ENCODE measurements at places on chromosomes 5 and 9.

- no peak overlapping the region for H3K4me3 ChIP-seq
- H3K27me3 ChIP-seq = no peaks in the 10 kb centered on the region
- no peak overlapping the region for H3K27ac ChIP-seq
Measured at GRCh38 chr9:18495065-18495464, 21.1 kb downstream of the ADAMTSL1 start.

DNA sequence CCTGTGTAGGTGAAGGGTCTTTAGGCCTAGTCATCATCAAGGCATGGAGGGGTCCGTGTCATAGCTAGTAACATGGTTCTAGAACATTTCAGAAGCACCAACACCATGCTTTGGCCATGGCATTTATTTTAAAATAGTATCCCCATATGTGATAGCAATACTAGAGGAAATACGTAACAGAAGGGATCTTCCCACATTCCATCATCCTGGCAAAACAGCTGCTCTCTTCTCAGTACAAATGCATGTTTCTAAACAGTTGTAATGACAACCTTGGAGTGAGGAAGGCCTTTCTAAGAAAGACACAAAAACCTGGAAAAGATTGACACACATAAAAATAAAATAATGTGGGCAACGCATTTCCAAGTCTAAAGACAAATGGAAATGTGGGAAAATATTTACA is 97.6 kb downstream of the GADD45G start:
- H3K4me3 ChIP-seq = no peak overlapping the region
- H3K4me1 ChIP-seq = no peaks in the 10 kb centered on the region
- no peaks in the 10 kb centered on the region for H3K27me3 ChIP-seq
- no peak overlapping the region for H3K27ac ChIP-seq

- no peak overlapping the region for H3K4me3 ChIP-seq
- H3K27ac ChIP-seq = no peak overlapping the region
- DNase-seq = no peak
- H3K27me3 ChIP-seq = no peaks in the 10 kb centered on the region
- H3K4me1 ChIP-seq = no peaks in the 10 kb centered on the region
Measured at GRCh38 chr5:56984445-56984844, 32.5 kb upstream of the MIER3 start.

DNA sequence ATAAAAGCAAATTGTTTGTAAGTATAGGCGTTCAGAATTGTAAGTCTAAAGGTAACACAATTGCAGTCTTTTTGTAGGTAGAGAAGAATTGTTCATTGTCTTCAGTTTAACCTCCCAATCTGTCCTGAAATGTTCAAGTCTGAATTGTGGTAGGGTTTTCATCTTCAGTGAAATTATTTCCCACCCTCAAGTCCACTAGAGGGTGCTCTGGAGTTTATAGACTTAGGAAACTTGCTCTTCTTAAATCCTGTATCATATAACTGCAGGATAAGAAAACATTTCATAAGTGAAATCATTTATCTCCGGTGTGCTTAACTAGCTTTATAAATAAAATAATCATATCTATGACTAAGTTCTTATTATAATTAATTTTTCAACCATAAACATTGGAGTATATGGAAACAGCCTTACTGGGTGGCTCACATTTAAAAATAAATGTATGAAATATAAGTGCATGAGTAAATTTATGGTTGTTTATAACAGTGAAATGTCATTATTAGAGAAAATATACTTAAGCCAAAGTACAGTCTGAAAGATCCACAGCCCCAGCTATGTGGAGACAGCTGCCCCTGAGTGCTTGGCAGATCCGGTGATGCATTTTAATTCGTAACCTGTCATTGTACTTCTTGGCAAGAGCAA is 182.4 kb upstream of the OTULINL start:
- no peak for DNase-seq
- peaks cover 12% of the 10 kb centered on the region for H3K4me1 ChIP-seq
- H3K27ac ChIP-seq = no peak overlapping the region
- peaks cover 55% of the 10 kb centered on the region for H3K36me3 ChIP-seq

DNA sequence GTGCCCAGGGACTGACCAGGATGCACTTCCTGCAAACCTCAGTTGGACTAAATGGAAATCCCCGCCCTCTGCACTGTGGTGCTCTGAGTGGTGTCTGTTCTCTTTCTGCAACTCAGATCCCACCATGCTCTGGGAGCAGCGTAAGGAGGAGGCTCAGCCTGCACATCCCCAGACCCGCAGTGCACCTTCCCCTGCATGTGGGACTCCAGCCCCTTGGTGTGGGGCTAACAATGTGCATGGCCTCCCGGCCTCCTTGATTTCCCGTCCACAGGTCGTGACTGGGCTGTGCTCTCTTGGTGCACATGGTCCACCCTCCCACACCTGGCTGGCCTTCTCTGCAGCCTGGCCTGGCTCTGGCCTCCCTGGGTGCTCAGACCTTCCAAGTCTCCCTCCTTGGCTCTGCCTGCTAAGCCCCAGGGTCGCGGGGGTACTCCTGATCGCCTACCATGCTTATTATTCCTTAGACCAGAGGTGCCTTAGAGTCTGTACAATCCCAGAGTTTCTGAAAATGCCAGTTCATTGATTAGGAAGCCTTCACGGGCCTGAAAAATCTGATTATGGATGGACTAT is 397.5 kb downstream of the IRX2 start:
- H3K27ac ChIP-seq = no peak overlapping the region
- no peaks in the 10 kb centered on the region for H3K27me3 ChIP-seq
- no peaks in the 10 kb centered on the region for H3K36me3 ChIP-seq
- no peak overlapping the region for H3K4me3 ChIP-seq
- DNase-seq = no peak

DNA sequence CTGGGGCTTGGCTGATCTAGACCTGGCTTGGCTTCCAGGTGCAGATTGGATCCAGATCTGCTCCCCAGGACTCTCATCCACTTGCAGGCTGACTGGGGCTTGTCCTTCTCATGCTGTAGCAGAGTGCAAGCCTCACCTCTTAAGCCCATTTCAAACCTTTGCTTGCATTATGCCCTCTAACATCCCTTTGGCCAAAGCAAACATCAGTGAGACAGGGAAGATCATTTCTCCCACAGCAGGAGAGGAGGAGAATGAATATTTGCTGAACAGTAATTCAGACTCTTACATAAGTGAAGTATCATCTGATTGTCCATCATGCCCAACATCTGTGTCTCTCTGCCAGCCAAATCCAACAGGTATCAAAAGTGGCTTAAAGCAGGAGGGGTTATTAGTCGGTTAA is 194.9 kb downstream of the C9orf152 start:
- no peak overlapping the region for H3K4me3 ChIP-seq
- peaks cover 8% of the 10 kb centered on the region for H3K36me3 ChIP-seq
- no peak for DNase-seq
- H3K27ac ChIP-seq = no peak overlapping the region
- no peaks in the 10 kb centered on the region for H3K4me1 ChIP-seq

- no peaks in the 10 kb centered on the region for H3K36me3 ChIP-seq
- no peak overlapping the region for H3K4me3 ChIP-seq
- DNase-seq = no peak
- no peak overlapping the region for H3K27ac ChIP-seq
- peaks cover 6% of the 10 kb centered on the region for H3K4me1 ChIP-seq
Measured at GRCh38 chr5:61412361-61412760, 80.3 kb downstream of the ZSWIM6 start.

DNA sequence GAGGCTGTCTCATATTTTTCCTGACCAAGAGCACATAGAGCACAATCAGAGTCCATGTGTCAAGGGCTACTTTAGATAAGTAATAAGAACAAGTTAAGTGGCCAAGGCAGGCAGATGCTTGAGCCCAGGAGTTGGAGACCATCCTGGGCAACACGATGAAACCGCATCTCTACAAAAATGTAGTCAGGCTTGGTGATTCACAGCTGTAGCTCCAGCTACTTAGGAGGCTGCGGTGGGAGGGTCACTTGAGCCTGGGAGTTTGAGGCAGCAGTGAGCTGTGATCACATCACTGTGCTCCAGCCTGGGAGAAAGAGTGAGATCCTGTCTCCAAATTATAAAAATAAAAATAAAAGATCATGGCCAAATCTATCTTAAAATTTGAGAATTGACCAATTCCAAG is 767.9 kb upstream of the CTNND2 start:
- H3K4me1 ChIP-seq = no peaks in the 10 kb centered on the region
- H3K27ac ChIP-seq = no peak overlapping the region
- DNase-seq = no peak
- H3K4me3 ChIP-seq = no peak overlapping the region
- no peaks in the 10 kb centered on the region for H3K27me3 ChIP-seq

GRCh38 chr5:179485845-179486575 is 64.3 kb upstream of the RUFY1 start:
- H3K4me3 ChIP-seq = no peak overlapping the region
- no peaks in the 10 kb centered on the region for H3K4me1 ChIP-seq
- DNase-seq = no peak

DNA sequence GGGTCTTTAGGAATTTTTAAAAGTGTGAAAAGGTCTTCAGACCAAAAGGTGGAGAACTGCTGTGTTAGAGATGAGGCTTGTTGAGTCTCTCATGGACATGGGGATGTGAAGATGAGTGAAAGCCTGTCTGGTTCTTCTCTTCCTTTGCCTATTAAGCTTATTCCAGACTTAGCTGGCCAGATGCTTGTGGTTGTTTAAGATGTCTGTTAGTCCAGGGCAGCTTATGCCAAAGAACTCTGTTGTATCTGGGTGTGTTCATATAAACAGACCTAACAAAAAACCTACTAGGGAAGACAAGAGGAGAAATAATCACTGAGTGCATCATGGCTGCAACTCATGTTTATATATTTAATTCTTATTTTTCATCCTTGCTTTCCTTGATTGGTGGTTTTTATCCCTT is 57.5 kb upstream of the NCS1 start:
- peaks cover 24% of the 10 kb centered on the region for H3K36me3 ChIP-seq
- H3K4me3 ChIP-seq = no peak overlapping the region
- no peak for DNase-seq

GRCh38 chr9:38058452-38059232 is 10.4 kb downstream of the SHB start:
- H3K36me3 ChIP-seq = no peaks in the 10 kb centered on the region
- H3K4me3 ChIP-seq = no peak overlapping the region
- H3K27me3 ChIP-seq = no peaks in the 10 kb centered on the region

GRCh38 chr9:93303806-93304573 is 120.1 kb downstream of the WNK2 start:
- H3K36me3 ChIP-seq = no peaks in the 10 kb centered on the region
- no peaks in the 10 kb centered on the region for H3K4me1 ChIP-seq
- no peak overlapping the region for H3K4me3 ChIP-seq
- no peaks in the 10 kb centered on the region for H3K27me3 ChIP-seq

DNA sequence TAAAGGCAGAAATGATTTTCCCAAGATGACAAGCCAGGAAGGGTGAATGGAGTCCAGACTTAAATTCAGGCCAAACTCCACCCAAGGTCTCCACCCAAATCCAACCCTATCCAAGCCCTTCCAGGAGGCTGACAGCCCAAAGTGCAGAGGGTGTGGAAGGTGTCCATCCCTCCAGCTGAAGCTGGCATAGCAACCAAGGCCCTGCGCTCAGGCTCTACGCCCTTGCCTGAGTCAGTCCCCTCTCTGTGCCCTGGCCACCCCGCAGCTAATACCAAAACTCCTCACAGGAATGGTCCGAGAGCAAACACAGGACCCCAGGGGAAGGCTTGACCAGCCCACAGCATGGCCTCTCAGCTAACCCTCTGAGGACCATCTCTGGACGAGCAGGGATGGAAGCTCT is 2.1 kb downstream of the SEPTIN8 start:
- no peaks in the 10 kb centered on the region for H3K27me3 ChIP-seq
- H3K4me1 ChIP-seq = peaks cover 24% of the 10 kb centered on the region
- H3K36me3 ChIP-seq = no peaks in the 10 kb centered on the region
- no peak for DNase-seq

- no peak overlapping the region for H3K27ac ChIP-seq
- H3K4me1 ChIP-seq = no peaks in the 10 kb centered on the region
- no peaks in the 10 kb centered on the region for H3K27me3 ChIP-seq
- no peaks in the 10 kb centered on the region for H3K36me3 ChIP-seq
Measured at GRCh38 chr5:104375345-104375744, 812.8 kb upstream of the NUDT12 start.

- no peaks in the 10 kb centered on the region for H3K36me3 ChIP-seq
- no peak overlapping the region for H3K4me3 ChIP-seq
- no peak overlapping the region for H3K27ac ChIP-seq
- DNase-seq = no peak
- no peaks in the 10 kb centered on the region for H3K4me1 ChIP-seq
Measured at GRCh38 chr9:132485393-132485792, 75.4 kb downstream of the CFAP77 start.

DNA sequence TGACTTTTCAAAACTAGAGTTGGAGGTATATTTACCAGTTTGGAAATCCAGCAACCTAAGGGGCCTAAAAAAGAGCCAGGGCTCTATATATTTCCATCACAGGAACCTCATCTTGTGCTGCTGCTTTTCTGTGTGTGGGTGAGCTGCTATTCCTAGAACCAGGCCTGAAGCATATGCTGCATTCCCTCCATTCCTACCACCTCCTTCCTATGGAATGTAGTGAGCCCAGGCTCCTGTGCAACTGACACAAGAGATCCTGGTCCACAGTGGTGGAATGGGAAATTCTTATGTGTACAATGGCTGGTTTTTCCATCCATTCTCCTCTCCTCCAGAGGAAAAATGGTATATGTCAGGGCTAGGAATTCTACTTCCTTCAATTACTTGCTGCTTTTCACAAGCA is 39.1 kb downstream of the SPEF2 start:
- no peak overlapping the region for H3K4me3 ChIP-seq
- no peaks in the 10 kb centered on the region for H3K36me3 ChIP-seq
- H3K4me1 ChIP-seq = no peaks in the 10 kb centered on the region

DNA sequence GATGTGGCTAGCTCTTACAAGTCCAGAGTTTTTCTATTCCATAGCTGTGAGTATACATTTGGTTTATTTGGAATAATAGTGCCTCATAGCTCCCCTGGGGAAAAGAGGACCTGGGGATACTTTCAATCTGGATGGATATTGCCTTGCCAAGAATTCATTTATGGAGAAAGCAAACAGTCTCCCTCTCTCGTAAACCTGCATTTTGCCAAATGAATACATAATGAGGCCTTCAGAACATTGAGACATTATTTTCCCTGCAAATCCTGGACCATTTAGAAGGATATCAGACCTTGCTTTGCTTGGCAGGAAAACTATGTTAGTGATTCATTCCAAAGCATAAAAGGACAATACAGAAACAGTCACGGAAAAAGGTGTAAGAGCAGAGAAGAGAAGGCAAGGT is 569.6 kb upstream of the BRINP1 start:
- no peak for DNase-seq
- H3K27ac ChIP-seq = no peak overlapping the region
- no peaks in the 10 kb centered on the region for H3K36me3 ChIP-seq
- H3K27me3 ChIP-seq = no peaks in the 10 kb centered on the region

GRCh38 chr9:38035873-38036272 is 33.2 kb downstream of the SHB start:
- no peak overlapping the region for H3K4me3 ChIP-seq
- peak overlapping the region; percentile 54 for H3K27ac ChIP-seq
- no peaks in the 10 kb centered on the region for H3K36me3 ChIP-seq
- no peaks in the 10 kb centered on the region for H3K27me3 ChIP-seq
- no peak for DNase-seq

DNA sequence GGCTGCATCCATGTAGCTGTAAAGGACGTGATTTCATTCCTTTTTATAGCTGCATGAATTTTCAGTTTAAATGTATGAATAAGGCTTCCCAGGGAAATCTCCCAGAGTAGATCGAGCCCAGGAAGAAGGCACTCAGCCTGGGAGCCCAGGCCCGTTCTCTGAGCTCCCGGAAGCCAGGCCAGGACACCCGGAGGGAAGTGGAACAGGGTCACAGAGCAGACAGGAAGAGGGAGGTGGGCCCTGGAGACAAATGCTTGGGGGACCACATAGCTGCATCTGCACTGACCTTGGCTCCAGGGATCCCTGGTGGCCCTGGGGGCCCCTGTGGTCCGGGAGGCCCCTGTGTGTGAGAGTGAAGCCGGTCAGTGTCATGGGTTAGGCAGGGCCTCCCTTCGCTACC is 19.7 kb upstream of the PHYKPL start:
- H3K27me3 ChIP-seq = no peaks in the 10 kb centered on the region
- H3K4me3 ChIP-seq = no peak overlapping the region
- no peaks in the 10 kb centered on the region for H3K4me1 ChIP-seq

All from ascending aorta (tissue), 2 donors.